DND-41 (cell line): ENCODE measurements at places on chromosomes 16 and 17.

- DNase-seq = no peak
Observed at GRCh38 chr16:28182183-28182582, 29.6 kb downstream of the XPO6 start.

- DNase-seq = peak; percentile 46
Observed at GRCh38 chr17:2710803-2711607, 559 bp downstream of the CLUH start.

GRCh38 chr17:2649191-2649590, 55.7 kb downstream of the PAFAH1B1 start:
- DNase-seq = no peak

DNA sequence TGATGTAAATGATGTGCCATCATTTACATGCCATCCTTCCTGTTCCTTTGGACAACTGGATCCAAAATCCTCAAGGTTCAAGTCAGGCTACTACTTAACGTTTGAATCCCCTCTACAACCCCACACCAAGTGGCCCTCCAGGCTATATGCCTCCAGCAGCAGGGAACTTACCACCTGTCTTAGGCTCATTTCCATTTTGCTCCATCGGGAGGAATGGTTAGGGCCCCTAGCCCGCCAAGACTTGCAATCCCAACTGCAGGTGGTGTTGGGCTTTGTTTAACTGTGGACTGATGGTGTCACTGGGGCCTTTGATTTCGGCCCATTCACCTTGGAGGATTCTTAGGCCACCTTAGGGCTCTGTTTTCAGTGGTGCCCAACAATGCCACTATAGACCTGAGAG, 9.7 kb downstream of the HNF1B start:
- no peak for DNase-seq

- no peak for DNase-seq
Observed at GRCh38 chr17:64006361-64007088, 8.4 kb downstream of the PRR29 start.
